Smooth muscle cell of bladder (primary cell): ENCODE measurements at places on chromosomes 2 and 18. TPM values are rescaled to one million over a fixed set of nuclear protein-coding genes. Genes with fewer than 3 reads are reported as not detected.

The GCG gene
- total RNA-seq = 0.14 TPM in 1 of 2 replicates, not detected in the other

The CCDC102B gene
- total RNA-seq = 45.7 and 63.3 TPM in 2 replicates

The GFPT1 gene
- 56.5 and 63.1 TPM in 2 replicates for total RNA-seq

The EML6 gene
- 1.8 and 5.5 TPM in 2 replicates for total RNA-seq
